ENCODE measurements at places on chromosomes 16 and 17. TPM values are rescaled to one million over a fixed set of nuclear protein-coding genes. Genes with fewer than 3 reads are reported as not detected.

DNA sequence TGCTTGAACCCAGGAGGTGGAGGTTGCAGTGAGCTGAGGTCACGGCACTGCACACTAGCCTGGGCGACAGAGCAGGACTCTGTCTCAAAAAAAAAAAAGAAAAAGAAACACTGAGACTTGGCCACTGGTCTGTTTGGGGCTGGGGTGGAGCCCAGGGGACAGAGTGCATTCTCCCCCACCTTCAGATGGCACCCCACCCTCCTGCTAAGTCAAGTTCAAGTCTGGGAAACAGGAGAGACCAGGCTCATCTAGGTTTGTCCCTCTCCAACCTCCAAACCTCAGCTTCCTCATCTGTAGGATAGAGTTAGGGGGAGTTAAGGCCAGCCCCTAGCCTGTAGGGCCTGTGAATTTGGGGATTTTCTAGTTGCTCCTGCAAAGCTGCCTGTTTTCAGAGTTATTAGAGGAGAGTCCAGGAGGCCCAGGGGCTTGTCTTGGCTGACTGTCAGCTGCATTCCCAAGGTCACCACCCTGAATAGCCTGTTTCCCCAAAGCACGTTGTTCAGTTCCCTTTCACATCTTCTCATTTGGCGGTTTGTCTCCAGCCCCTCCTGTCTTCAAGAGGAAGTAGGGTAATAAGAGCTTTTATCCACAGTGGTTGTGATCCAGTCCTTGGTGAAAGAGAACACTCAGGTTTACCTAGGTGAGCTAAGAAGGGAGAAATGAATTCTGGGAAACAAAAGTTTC is 2.2 kb downstream of the MT3 start:
- DNase-seq, result no peak

- DNase-seq, result no peak
Observed at GRCh38 chr17:35732806-35733136, 1.3 kb downstream of the RASL10B start.

- no peak for DNase-seq
Observed at GRCh38 chr16:49709057-49709456, 146.9 kb downstream of the ZNF423 start.

DNA sequence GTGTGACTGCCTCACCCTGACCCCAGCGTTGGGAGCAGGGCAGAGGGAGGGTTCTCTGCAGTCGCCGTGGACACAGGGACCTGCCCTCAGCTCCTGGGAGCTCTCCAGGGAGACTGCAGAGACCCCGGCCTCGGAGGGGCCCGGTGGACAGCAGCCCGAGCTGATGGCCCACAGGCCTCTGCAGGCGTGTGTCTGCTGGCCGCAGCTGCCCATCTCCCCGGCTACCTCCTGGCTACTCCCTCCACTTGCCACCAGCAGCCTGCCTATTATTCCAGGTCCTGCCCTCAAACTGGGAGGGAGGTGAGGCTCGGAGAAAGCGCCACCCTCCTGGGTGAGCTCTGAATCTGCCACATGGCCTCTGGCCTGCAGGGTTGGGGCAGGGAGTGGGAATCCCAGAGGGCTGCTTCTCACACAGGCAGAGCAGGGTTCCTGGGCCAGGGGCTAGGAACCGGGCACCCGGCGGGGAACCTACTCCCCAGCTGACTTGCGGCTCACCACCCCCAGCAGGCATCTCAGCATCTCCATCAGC is 7.2 kb downstream of the SLC16A5 start:
- DNase-seq, result no peak

DNA sequence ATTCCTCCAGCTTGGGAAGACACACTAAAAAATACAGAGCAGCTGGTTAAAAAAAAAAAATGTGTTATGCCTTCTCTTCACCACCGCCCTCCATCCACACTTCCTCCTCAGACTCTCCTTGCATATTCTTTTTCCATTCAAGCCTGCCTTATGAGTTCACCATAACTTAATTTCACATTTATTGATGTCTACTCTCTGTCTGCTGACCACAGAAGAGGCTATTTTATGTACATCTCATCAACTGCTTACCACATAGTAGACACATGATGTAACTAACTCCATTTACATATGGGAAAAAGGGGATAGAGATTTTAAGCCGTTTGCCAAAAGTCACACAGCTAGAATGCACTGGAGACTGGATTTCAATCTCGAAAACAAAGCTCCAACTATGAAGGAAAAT is 409.8 kb downstream of the CDH11 start:
- DNase-seq, result no peak

DNA sequence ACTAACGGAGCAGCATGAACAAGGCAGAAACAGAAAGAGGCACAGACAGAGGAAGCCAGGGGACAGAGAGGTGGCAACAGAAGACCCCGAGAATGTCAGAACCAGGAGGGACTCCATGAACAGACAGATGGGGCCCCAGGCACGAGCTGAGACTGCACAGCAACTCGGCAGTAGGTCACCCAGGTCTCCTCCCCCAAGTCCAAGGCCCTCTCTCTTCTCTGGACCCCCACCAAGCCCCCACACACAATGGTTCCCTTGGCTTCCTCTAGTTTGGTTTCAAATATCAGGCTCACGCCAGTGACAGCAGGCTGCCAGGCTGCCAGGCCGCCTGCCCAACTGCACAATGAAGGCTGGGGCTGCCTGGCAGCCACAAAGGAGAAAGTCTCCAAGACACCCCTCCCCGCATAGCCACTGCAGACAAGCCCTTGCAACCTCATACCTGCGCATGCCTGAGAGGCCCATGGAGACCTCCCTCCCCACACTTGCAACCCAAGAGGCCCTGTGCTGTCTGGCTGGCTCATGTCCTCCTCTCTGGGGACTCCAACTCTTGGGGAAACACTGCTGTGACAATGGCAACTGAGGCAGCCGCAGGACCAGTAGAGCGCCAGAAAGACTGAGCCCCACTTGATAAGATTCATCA is 54.8 kb downstream of the PIMREG start:
- DNase-seq, result peak; percentile 54

GRCh38 chr17:6654841-6655731 is 3.5 kb downstream of the C17orf100 start:
- DNase-seq, result no peak

- DNase-seq, result no peak
Observed at GRCh38 chr17:67831268-67831667, 6.0 kb downstream of the BPTF start.

Gene CCL22
- total RNA-seq, result not detected

GRCh38 chr17:74271901-74272561 is 2.0 kb upstream of the DNAI2 start:
- no peak for DNase-seq

Gene NUTF2
- total RNA-seq, result 87.1 TPM

DNA sequence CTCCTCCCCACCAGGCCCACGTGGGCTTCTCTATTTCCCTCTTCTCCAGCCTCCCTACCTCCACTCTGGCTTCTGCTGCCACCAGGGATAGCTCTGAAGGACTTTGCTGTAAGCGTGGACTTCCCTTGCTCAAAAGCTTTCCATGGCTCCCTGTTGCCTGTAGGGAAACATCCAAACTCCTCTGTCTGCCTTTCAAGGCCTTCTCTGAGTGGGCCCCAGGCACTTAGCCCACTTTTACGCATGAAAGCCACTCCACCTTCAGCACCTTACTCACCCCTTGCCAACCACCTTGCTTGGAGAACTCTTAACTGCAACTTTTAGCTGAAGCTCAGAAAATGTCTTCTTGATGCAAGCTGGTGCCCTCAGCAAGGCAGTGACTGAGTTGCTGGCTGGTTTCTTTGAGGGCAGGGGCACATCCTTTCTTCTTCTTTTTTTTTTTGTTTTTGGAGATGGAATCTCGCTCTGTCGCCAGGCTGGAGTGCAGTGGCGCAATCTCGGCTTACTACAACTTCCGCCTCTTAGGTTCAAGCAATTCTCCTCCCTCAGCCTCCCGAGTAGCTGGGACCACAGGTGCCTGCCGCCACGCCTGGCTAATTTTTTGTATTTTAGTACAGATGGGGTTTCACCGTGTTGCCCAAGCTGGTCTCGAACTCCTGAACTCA is 52.0 kb upstream of the DLX4 start:
- no peak for DNase-seq

GRCh38 chr17:77304746-77305473 is 164.1 kb downstream of the SEC14L1 start:
- no peak for DNase-seq

DNA sequence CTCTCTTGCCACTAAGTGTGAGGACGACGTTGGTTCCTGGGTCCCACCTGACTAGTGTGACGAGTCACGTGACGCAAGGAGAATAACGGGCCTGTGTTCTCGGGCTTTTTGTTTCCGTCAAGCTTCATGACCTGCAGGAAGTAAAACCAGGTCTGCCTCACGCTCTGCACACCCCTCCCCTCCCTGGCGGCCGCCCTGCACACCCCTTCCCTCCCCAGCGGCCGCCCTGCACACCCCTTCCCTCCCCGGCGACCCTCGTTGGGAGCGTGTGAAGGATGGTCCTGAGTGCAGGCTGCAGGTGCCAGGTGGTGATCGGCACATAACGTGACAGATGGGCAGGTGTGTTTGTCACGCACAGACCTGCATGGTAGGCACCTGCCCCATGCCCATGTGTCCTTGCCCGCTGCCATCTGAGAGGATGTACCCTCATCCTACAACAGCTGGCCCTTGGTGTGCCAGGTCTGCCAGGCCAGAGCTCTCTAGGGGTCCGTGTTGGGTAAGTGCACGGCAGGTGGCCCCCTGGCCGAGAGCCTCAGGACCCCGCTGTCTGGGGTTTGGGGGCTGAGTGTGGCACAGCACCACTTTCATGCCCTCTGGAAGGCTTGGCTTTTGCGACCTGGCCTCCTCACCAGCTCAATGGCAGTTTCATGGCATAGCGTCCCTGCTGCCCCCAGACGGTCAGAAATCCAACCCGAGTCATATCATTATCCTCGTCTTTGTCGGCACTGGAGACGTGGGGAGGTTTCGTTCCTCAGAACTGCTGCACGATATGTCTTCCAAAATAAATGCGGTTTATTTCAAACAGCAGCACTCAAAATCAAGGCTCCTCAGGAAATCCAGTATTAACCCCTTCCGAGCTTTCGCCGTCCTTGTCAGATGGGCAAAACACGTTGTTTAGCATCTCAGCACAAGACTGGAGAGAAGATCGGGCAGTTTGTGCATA is 191.8 kb upstream of the CHMP6 start:
- no peak for DNase-seq

DNA sequence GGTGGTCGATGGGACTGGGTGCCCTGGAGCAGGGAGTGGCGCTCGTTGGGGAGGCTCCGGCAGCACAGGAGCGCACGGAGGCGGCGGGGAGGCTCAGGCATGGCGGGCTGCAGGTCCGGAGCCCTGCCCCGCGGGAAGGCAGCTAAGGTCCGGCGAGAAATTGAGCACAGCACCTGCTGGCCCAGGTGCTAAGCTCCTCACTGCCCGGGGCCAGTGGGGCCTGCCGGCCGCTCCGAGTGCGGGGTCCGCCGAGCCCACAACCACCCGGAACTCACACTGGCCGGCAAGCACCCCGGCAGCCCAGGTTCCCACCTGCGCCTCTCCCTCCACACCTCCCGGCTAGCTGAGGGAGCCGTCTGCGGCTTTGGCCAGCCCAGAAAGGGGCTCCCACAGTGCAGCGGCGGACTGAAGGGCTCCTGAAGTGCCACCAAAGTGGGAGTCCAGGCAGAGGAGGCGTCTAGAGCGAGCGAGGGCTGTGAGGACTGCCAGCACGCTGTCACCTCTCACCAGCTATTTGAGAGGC is 88.8 kb upstream of the EEF2KMT start:
- DNase-seq, result no peak

DNA sequence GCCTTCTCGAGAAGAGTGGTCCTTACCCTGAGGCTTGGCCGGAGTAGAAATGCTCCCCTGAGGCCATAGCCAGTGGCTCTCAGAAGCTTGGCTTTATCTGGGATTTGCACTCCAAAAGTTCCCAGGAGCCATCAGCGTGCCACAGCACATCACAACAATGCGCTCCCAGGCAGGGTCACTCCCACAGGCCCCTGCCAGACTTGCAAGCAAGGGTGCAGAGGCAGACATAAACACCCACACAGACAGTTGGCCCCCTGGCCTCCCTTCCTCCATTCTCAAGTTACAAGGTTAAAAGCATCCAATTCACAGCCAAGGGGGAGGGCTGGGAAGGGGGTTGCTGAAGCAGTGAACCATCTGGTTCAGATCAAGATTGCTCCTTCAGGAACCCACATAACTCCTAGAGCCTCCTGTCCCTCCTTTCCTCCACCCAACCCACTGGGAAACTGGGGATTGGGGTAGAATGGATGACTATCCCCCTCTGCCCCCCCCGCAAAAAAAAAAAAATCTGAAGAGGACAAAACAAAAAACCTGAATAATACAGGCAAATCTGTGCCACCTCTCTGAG is 1.8 kb downstream of the ST3GAL2 start:
- no peak for DNase-seq

DNA sequence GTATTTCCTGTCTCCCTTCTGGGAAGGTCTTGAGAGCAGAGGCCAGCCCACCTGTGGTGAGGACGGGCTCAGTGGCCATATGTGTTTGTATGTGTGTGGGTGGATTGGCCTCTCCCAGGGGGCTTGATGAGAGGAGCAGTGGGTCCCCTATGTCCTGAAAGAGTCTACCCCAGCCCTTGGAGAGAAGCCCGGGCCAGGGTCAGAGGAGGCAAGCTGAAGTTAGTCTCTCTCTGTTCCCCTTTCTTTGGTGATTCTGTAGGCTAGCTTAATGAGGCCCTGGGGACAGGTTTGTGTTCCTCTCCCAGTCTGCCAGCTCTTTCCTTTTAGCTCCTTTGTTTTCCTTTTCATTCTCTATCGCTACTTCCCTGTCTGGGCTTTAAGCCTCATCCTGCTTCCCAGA is 23.8 kb upstream of the NFATC3 start:
- no peak for DNase-seq

GRCh38 chr16:68342620-68343019 is 31.8 kb downstream of the PRMT7 start:
- DNase-seq, result no peak

GRCh38 chr17:41492351-41492750 is 2.6 kb upstream of the KRT36 start:
- no peak for DNase-seq

Gene WFIKKN1
- 0.40 TPM for total RNA-seq

Gene CCT6B
- 2.2 TPM for total RNA-seq

Gene GRB7
- 0.65 TPM for total RNA-seq

DNA sequence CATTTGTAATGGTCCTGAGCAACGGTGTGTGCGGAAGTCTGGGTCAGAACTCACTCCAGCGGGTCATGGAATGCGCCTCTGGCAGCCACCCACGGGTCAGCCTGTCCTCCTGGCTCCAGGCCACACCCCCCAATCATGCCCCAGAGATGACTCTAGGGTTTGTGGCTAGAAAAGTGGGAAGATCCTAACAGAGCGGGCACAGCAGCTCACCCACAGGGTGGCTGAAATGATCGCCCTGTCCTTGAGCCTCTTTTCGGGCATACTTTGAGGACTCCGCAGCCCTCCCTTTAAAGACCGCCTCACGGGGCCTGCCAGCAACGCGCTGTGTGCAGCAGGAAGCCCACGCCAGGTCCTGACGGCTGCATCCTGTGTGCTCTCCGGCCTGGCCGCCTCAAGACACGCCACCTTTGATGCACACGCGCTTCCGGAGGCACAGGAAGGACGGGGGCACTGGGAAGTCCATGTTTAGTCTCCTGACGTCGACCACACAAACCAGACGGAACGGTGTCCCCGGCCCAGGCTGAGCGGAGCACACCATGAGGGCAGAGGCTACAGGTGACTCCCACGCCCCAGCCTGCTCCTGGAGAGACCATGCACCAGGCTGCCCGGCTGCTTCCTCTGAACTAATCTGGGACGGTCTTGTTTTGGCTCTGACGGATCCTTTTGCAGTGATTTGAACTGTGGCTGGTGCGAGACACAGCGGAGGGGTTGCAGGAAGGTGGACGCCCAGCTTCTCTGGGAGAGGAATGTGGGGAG is 92.9 kb downstream of the TBC1D16 start:
- peak; percentile 61 for DNase-seq

Gene SEZ6L2
- 1.2 TPM for total RNA-seq
